ENCODE measurements at places on chromosomes 5 and 9. TPM values are rescaled to one million over a fixed set of nuclear protein-coding genes. Genes with fewer than 3 reads are reported as not detected.

- no peak for DNase-seq
Observed at GRCh38 chr5:138663009-138663408, 87.8 kb upstream of the HSPA9 start.

DNA sequence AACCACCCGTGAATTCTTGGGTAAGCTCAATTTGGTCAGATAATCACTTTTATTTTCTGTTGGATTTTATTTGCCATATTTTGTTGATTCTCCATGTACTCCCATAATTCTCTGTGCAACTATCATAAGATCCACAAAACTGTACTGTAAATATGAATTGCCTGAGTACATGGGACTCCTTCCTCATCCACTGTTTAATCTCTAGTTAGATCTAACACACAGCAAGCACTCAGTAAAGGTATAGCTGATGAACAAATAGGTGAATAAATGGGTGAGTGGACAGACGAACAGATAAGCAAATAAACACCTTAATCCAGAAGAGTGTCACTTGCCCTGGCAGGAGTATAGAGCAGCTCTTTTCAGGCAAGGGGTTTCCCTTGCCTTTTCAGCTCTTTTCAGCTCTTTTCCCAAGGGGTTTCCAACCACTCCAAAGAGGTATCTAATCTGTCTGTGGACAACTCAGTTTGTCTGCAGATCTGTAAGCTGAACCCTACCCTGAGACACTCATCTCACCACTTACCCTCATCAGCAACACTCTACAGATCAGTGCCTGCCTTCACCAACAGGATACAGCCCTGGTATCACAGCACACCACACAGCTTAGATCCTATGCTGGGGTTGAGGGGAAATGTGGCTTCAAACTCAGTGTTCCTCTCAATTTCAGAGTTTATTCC, 51.2 kb downstream of the SIL1 start:
- DNase-seq, result no peak

PRKACG gene
- total RNA-seq, result not detected

DNA sequence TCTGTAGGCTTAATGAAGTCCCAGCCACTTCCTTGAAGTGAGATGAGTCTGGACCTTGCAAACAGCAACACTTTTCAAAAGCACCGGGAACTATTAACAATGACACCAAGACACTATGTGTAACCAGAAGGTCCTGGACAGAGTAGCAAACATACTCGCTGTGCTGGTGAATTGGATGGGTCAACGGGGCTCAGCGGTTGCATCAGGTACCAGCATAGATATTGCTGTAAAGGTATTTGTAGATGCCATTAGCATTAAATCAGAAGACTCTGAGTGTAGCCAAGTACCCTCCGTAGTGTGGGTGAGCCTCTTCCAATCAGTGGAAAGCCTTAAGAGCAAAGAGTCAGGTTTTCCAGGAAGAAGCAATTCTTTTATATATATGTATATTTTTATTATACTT, 140.5 kb downstream of the IRX2 start:
- DNase-seq, result no peak
